ENCODE measurements at places on chromosomes 13 and 19.

DNA sequence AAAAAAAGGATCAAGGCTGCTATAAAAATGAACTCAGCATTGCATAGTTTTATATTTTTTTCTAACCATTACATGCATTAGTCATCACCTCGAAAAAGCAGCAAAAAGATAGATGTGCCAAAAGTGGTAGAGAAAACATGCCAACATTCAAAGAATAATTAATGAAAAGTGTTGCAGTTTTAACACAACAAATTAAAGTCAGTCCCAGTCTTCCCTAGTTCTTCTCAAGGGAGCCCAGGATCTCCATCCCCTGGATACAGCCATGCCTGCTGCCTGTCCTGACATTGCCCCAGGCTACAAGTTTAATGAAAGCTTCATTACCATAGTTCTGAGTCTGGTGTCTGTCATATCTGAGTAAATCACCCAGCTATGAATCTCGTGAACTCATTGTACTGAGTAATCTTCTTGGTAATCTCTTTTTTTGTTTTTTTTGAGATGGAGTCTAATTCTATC, 116.6 kb upstream of the KLF12 start:
- DNase-seq: no peak

DNA sequence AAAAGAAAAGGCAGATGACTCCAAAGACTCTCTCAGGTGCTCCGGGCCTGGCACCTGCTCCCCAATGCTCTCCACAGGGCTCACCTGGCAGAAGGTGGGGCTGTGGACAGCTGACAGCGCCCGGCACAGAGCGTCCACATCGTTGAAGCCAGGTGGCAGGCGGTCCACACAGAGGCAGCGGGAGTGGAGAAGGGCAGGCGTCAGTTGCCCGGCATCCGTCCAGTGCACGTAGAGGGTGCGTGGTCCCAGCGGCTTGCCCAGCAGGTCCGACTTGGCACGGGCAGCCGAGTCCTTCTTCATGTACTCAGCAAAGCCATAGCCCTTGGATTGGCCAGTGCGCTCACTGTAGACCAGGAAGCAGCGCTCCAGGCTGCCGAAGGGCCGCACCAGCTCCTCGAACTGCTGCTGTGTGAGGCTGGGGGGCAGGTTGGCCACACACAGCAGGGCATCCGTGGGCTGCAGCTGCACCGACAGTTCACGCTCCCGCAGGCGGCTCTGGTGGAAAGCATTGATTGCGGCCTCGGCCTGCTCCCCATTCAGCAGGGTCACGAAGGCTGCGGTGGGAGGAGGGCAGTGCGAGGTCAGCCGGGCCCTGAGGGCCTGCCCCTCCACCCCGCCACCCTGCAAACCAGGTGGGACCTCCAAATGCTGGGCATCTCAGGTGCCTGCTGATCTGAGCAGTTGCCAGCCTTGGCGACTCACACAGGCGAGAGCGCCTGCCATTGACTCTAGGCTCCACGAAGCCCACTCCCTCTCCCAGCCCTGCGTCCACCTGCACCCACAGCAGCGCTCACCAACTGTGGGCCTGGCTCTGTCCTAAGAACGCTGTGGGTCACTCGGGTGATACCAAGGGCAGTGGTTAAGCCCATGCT, 4.5 kb downstream of the RAVER1 start:
- no peak for DNase-seq

DNA sequence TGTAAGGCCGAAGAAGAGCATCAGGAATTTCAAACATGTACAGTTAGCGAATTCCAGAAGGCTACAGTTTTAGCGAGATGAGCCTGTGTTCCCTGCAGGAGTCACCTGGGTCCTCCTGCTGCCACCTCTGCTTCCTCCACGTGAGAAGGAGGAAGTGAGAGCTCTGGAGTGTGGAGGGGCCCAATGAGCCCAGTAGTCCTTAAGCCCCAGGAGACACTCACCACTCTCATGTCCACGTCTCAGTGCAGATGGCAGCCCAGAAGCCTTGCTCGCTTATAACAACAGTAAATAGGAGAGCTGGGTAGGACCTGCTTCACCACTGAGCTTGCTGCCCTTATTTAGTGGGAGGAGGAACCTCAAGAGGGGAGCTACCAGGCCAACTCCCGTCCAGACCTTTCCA, 44.3 kb downstream of the SERP2 start:
- DNase-seq: no peak

- no peak for DNase-seq
These were observed 839 bp upstream of the CKAP2 start for GRCh38 chr13:52454459-52454819.

- DNase-seq: no peak
These were observed 10.7 kb downstream of the TMEM160 start for GRCh38 chr19:47037766-47038165.

DNA sequence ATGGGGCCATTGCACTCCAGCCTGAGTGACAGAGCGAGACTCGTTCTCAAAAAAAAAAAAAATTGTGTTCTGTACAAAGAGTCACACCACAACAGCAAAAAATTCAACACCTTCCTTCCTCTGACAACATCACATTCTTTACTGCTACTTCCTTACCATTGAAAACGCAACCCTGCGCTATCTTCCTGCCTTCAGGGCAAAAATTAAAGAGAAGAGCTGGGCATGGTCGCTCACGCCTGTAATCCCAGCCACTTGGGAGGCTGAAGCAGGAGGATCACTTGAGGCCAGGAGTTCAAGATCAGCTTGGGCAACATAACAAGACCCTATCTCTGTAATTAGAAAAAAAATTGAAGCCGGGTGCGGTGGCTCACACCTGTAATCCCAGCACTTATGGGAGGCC, 9.4 kb upstream of the ZNF444 start:
- no peak for DNase-seq

- DNase-seq: no peak
These were observed 57.9 kb downstream of the SMARCA4 start for GRCh38 chr19:11018763-11019162.
